ENCODE measurements at places on chromosomes 7 and 10.
A peak's percentile ranks its signal among the peaks of the same experiment; 100 is the strongest.

- DNase-seq, result no peak
These were observed at the start of gene MMRN2 for GRCh38 chr10:86957471-86958115. Gene MMRN2, minus strand, starts transcription at chr10:86957615. Its CDS starts 74 bp downstream, at chr10:86957541.

DNA sequence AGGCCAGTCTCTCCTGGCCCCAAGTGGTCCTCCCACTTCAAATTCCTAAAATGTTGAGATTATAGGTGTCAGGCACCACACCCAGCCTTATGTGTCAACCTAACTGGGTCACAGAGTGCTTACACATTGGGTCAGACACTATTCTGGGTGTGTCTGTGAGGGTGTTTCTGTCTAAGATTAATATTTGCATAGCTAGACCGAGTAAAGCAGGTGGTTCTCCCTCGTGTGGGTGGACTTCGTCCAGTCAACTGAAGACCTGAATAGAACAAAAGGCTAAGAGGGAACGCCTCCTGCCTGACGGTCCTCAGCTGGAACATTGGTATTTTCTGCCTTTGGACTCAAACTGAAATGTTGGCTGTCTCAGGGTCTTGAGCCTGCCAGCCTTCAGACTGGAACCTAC is 11.5 kb downstream of the PPIF start:
- DNase-seq, result no peak

- peak; percentile 28 for DNase-seq
These were observed 62.3 kb upstream of the LBX1 start for GRCh38 chr10:101291331-101292193.

DNA sequence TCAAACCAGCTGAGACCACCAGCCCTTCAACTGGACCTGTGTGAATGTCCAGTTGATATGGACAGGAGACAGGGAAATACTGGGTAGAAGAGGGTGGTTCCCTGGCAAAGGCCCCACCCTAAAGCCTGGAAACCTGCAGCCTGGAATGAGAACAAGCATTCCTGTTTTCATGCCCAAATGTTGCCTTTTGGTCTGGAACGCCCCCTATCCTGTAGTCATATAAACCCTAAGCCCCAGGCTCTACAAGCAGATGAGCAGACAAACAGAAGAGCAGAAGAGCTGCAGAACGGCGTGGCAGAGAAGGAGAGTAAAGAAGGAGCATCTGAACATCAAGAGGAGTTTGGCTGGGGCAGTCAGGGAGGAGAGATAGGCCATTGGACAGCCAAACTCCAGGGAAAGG is 38.4 kb downstream of the SYPL1 start:
- no peak for DNase-seq

DNA sequence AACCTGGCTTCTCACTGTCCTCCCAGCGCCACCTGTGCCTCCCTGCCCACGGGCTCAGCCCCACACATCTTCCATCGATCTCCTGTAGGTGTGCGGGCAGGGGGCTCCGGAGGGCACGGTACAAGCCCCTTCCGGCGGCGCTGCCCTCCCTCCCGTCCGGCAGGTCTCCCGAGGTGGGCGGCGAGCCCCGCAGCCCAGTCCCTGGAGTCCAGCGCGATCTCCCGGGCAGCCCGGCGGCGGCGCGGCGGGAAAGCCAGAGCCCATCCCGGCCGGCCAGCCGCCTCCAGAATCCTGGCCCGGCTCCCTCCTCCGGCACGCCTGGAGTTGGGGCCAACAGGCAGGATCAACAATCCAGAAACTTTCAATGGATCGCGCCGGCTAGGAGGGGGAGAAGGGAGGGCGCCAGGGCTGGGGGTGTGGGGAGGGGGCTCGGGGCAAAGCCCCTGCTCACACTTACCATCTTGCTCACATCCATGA is 100.1 kb downstream of the HIP1 start:
- DNase-seq, result no peak

DNA sequence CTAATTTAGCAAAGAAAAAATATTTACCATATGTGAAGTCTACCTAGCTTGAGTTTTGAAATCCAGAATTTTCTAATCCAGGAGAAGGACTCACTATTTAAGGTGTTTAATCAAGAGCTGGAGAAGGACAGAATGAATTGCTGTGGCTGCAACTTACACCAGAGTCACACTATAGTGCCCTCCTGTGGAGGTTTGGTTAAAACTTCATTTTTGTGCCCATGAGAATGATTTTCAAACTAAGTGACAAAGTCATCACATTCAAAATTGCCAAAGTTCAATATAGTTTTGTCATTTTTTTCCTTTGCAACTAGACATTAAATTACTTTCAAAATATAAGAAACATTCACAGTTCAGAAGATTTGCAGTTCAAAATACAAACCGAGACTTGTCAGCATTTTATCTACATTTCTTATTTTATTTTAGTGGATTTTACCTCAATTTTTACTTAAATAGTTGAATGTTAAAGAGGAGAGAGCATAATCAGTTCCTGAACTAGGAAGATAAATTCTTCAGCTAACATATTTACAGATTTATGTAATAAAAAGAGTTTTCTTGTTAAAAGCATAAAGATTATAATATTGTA is 70.7 kb downstream of the CABCOCO1 start:
- no peak for DNase-seq

DNA sequence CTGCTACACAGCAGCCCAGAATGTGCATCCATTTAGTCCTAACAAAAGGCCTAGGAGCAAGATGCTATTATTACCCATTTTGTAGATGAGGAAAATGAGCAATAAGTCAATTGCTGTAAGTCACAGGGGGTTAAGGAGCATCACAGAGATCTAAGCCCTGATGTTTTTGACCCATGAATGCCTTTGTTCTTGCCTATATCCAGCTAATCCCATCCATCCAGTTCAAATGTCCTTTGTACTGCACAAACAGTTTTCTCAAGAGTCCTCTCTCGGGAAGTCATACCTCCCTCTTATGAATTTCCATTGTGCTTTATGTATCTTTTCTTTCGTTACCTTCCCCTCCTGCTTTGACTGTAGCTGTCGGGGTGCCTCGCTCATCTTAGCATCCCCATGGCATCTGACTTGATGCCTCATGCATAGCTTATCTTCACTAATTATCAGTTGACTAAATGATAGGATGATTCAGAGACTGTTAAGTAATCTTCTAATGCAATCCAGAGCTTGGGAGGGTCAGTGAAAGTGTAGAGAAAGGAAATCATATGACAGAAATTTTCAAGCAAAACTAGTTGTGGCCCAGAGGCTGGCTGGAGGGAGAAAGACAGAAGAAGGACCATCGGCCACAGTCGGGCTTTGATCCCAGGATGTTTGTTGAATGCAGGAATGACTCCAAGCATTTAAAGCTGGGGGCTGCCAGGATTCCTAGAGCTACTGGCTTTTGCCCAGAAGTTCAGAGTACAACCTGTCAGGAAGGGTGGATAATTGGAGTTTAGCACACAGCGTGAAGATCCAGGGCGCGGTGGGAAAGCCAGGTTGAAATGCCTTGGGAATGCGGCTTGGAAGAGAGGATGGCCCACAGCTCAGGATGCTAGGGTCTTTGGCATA is 23.5 kb downstream of the BLVRA start:
- DNase-seq, result no peak

DNA sequence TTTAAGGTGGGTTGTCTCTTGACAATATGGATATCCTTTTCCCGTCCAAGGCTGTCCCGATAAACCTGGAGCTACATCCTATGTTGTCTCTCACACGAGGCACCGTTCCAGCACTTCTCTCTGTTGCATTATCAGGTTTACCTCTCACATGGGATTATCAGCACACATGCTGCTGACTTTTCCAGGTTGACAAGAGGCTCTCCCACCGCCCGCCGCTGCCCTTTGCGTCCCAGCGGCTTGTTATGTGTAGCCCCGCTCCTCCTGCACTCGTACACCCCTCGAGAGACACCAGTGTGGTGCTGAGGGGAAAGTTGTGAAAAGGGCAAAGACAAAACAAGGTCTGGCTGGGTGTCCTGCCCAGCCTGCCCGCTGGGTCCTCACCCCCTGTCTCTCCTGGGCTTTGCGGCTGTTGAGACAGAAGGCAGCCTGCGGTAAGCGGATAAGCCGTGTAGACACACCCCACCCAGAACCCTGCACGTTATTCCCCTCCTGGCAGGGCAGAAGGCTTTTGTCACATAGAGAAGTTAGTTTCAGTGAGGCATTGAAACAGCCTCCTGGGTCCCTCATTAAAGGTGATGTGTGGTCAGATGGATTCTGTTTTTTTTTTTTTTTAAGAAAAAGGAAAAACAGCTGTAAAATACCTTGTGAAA is 38.7 kb downstream of the UBE3C start:
- DNase-seq, result no peak

GRCh38 chr10:97456034-97456685 is 10.2 kb downstream of the ZDHHC16 start:
- DNase-seq, result no peak

DNA sequence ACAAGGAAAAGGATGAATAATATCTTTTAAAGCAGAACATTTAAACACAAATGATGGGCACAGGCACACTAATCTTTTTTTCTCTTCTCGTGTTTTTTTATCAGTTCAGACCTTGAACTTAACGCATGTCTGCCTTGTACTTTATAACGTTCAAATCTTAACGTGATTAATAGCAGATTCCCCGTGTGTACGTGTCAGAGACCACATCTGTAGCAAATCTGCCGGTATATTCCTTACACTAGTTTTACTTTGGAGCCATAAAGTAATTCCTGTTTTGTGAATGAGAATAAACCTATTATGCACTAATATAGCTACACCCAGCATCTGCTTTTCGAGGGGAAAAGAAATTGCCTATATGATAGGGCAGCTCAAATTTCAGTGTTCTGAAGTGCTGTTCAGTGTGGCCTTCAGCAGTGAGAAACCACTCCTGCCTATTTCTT is 166.0 kb upstream of the TCF7L2 start:
- no peak for DNase-seq

DNA sequence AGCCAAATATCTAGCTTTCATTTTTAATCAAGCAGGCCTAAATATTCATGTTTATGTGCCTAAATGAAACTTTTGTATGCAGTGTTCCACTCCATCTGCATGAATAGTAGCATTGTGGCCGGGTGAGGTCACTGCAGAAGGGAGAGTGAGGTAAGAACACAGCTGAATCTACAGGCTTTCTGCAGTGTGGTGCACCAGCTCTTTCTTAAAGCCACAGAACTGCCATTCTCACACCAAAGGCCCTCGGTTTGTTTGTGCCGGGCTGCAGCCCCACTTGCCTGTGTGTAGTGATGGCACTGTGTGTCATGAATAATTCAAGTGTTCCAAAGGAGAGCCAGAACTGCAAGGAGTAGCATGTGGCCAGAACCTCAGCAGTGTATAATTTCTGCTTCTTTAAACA is 204.1 kb downstream of the TRIL start:
- DNase-seq, result no peak

DNA sequence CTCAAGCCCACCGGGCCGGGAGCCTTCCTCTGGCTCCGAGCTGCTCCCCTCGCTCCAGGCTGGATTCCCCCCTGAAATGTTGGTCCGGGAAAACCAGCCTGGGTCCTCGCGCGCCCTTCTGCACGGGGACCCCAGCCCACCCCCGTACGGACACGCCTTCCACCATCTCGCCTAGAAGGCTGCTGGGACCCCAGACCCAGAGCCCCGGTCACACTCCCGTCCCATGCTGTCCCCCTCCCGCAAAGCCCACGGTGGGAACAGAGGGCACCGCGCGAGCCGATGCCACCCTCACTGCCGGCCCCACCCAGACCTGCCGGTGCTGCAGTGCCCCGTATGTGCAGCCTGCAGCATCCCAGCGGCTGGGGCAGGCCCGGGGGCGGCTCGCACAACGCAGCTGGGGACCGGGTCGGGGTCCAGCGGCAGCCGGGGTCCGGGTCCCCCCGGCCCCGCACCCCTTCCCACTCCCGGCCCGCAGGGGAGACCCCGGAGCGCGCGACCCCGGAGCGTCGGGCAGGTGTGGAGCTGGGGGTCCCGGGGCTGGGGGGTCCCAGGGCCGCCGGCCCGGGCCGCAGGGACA is 871 bp downstream of the SPOCK2 start:
- DNase-seq, result no peak

GRCh38 chr7:86574006-86574405 is 69.7 kb upstream of the GRM3 start:
- no peak for DNase-seq

- no peak for DNase-seq
These were observed 817.6 kb downstream of the TNS3 start for GRCh38 chr7:46764100-46764936.

- DNase-seq, result no peak
These were observed 411.0 kb upstream of the FOXK1 start for GRCh38 chr7:4270941-4271715.

DNA sequence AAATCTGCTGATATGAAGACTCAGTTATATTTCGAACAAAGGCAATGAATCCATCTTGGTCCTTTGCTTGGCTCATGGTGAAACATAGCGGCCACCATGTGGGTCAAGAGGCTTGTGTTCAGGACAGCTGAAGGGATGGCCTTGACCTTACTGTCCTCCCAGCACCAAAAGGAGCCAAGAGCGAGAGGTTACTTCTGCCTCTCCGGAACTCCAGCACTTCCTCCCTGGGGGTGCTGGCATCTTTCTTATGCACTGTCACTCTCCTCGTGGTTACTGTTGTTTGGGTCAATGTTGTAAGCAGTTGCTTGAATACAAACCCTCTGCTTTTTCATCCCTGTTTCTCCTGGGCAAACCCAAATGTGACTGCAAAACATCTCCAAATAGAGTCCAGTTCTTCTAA is 100.6 kb downstream of the RBM20 start:
- DNase-seq, result no peak

- no peak for DNase-seq
These were observed 143.3 kb upstream of the PPP2R2D start for GRCh38 chr10:131757285-131758058.

GRCh38 chr7:105876964-105877601 is 684 bp upstream of the ATXN7L1 start:
- DNase-seq, result no peak

GRCh38 chr7:67990003-67990402 is 993.4 kb downstream of the TYW1 start:
- DNase-seq, result no peak

DNA sequence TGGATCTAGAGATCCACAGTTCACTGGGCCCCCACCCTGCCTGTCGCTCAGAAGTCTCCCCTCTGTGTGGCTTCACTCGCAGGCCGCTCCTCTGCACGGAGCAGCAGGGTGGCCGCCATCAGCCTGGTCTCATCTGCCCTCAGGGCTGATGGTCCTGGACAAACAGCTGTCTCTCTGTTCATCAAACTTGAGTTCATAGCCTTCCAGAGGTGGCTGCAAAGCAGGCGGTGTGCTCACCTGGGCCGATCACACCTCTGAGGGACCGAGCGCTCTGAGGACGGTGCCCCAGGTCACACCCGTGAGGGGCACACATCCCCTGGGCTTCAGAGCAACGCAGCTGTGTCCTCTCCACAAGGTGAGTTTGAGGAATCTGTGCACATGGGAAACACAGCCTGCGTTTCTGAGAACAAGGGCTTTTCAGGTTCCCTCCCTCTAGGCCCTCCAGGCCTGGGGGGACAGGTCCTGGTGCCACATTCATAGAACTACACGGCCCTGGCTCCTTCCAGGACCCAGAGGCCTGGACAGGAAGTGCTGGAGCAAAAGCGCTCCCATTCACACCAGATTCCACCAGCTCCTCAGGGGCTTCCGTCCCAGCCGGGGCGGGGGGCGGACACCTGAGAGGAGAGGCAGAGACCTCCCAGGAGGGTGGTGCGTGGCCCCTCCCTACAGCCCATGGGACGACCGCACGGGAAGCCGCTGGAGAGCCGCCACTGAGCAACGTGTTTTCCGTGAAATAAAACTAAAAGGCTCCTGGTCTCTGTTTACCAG is 31.2 kb upstream of the FAM20C start:
- no peak for DNase-seq

- no peak for DNase-seq
These were observed 14.6 kb downstream of the SHTN1 start for GRCh38 chr10:116990276-116990800.

GRCh38 chr7:98745722-98746318 is 124.0 kb downstream of the TMEM130 start:
- DNase-seq, result peak; percentile 31

Measured in activated naive CD8-positive, alpha-beta T cell treated with anti-CD3 and anti-CD28 coated beads, Interleukin-2, amount 50 U/mL, for 16 hours (primary cell).